ENCODE measurements at places on chromosomes 13 and 19. TPM values are rescaled to one million over a fixed set of nuclear protein-coding genes. Genes with fewer than 3 reads are reported as not detected.

Gene FXYD5
- 22.5 TPM for total RNA-seq

- DNase-seq: no peak
These were observed 53.0 kb downstream of the ARHGEF7 start for GRCh38 chr13:111168107-111168506.

GRCh38 chr13:30352121-30352520 lies 44.8 kb upstream of the KATNAL1 start:
- DNase-seq: no peak

Gene PDX1
- total RNA-seq: not detected

- DNase-seq: no peak
These were observed 428.1 kb downstream of the ITGBL1 start for GRCh38 chr13:101880581-101880980.

Gene HOMER3
- total RNA-seq: 12.0 TPM

DNA sequence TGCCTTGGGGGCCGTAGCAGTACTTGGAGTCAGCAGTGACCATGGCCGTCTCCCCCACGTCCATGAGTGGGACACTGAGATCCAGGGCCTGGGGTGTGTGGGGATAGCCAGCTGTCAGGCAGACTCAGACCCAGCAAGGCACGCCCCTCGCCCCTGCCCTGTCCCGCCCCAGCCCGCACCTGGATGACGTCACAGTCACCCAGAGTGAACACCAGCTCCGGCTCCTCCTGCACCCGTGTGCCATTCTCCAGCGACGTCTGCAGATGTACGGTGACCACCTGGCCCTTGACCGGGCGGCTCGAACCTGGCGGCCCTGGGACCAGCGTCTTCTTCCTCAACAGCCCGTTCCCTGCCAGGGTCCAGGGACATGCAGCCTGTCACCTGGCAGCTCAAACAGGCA lies 4.0 kb downstream of the FKBP8 start:
- no peak for DNase-seq

DNA sequence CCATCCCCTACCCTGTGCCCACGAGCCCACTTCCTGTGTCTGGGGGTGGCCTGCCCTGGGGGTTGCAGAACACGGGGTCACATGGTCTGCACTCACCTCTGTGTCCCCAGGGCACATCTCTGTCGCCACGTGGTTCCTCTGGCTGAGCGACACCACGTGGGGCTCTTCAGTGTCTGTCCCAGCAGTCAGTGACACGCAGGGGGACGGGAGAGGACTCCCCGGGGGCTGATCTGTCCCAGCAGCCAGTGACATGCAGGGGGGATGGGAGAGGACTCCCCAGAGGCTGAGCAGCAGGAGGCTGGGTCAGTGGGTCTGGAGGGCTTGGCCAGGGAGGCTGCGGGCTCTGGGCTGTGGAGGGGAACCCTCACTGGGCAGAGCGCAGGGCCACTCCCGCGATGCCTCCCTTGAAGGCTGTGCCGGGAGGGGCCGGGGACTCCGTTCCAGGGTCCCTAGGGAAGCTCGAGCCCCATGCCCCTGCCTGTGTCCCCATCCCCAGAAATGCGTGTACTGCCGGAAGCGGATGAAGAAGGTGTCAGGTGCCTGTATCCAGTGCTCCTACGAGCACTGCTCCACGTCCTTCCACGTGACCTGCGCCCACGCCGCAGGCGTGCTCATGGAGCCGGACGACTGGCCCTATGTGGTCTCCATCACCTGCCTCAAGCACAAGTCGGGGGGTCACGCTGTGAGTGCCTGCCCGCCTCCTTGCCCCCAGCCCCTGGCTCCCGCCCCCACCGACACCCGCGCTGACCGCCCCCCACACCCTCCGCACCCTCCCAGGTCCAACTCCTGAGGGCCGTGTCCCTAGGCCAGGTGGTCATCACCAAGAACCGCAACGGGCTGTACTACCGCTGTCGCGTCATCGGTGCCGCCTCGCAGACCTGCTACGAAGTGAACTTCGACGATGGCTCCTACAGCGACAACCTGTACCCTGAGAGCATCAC lies 174.8 kb downstream of the KDM4B start:
- peak; percentile 78 for DNase-seq

GRCh38 chr19:17741456-17741855 lies 9.8 kb upstream of the FCHO1 start:
- no peak for DNase-seq

- DNase-seq: no peak
These were observed 392.5 kb downstream of the DIAPH3 start for GRCh38 chr13:59771272-59771671.

GRCh38 chr13:73225990-73226389 lies 167.2 kb downstream of the KLF5 start:
- no peak for DNase-seq

Data from right cardiac atrium (tissue), 5 donors.